ENCODE measurements at places on chromosomes 2 and 18.

DNA sequence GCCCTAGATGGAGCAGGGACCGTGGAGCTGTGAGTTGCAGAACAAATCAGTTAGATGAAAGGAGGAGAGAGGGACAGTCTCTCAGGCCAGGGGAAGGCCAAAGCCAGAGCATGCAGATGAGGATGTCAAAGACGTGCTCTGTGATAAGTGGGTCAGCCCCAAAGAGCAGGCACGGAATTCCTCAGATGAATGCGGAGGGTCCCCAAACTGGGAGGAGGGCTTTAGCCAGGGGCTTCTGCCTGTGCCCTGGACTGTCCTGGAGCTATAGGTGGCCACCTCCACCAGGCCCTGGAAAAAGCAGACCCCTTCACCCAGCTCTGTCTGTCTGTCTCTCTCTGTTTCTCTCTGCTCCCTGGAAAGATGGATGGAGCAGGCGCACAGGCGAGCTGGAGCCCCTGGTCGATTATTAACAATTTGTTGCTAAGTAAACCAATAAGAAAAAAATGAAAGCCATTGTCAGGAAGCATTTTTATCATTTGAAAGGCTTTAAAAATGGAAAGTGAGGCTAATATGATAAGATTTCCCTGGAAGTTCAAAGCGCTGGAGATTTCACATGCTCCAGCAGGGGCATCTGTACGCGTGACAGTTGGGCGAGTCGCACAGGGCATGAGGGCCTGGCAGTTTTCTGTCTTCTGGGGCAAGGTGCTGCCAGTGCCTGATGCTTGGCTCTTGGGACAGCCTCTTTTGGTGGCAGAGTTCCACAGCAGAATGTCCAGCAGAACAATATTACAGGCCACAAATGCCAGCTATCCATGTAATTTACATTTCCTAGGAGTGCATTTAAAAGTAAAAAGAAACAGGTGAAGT, 241.0 kb downstream of the GLI2 start:
- no peak for DNase-seq

GRCh38 chr2:205683502-205684367, 1.4 kb downstream of the NRP2 start:
- no peak for DNase-seq

GRCh38 chr18:9708057-9708433, at the start of gene RAB31:
Gene RAB31, plus strand, starts transcription at chr18:9708301. Its CDS starts 105 bp downstream, at chr18:9708406.
- DNase-seq = no peak

- DNase-seq = no peak
These were observed 81.4 kb upstream of the VRK2 start for GRCh38 chr2:57965219-57965618.

DNA sequence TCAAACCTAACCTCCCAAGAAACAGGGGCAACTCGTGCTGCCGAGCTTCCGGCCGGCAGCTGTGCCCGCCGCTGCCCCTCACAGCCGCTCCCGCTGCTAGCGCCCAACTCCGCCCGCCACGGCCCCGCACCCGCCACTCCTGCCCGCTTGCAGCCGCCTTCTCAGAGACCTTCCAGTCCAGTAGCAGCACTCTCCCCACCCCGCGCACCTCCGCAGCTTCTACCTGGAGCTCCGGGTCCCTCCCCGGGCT, 722 bp upstream of the C2orf15 start:
- DNase-seq = no peak

GRCh38 chr2:104863468-104864279, 9.8 kb downstream of the POU3F3 start:
- no peak for DNase-seq

GRCh38 chr2:218853766-218854165, 5.8 kb upstream of the WNT6 start:
- DNase-seq = no peak

- DNase-seq = no peak
These were observed 629.1 kb upstream of the SLC39A10 start for GRCh38 chr2:195027947-195028346.

DNA sequence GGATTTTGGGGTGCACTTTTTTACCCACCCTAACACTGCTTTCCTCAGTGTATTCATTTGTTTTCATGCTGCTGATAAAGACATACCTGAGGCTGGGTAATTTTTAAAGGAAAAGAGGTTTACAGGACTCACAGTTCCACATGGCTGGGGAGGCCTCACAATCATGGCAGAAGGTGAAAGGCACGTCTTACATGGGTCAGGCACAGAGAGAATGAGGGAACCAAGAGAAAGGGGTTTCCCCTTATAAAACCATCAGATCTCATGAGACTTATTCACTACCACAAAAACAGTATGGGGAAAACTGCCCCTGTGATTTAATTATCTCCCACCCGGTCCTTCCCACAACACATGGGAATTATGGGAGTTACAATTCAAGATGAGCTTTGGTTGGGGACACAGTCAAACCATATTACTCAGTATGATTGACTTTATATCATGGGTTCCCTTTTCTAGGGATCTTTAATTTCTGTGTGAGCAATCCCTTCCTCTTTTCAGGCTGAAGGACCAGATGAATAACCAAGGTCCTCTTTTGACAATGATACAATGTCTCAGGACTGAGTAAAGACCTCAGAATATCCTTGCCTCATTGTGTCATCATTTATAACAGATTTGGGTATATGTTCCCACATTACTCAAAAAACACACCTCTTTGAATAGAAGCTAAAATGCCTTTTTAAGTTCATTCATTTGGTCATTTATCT, 100.1 kb upstream of the TRIB2 start:
- DNase-seq = no peak

GRCh38 chr2:239516954-239517305, 116.1 kb upstream of the HDAC4 start:
- DNase-seq = no peak
